ENCODE measurements at places on chromosomes 12 and 14.

- no peak for DNase-seq
These were observed 18.4 kb downstream of the SETD3 start for GRCh38 chr14:99462210-99462609.

DNA sequence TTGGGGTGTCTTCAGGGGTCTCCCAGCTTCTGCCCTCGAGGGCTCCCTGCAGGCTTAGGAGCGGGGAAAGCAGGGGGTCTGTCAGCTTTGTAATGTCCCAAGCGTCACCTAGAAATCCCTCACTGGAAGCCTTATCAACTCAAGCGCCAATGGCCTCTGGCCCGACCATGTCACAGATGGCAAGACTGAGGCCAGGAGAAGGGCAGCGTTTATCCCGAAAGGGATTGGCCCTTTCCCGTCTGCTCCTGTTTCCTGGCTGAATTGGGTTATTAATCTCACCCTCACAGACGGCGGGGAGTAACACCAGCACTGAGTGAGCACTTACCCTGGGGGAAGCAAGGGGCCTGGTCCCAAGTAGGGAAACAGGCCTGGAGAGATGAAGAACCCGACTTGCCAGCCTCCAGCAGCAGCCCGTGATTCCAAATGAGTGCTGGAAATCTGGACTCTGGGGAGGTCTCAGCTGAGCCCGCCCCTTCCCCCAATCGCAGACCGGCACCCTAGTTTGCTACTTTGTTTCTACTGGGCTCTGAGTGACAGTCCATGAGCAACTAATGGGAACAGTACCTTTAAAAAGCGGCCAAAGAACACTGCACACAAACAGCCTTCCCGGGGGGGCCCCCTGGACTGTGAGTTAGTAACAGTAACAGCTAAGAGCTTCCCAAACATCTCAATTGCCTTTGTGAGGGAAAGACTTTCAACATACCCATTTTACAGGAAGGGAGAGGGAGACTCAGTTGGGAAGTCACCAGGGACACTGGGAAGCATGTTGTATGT lies 2.1 kb upstream of the NCOR2 start:
- DNase-seq, result no peak

DNA sequence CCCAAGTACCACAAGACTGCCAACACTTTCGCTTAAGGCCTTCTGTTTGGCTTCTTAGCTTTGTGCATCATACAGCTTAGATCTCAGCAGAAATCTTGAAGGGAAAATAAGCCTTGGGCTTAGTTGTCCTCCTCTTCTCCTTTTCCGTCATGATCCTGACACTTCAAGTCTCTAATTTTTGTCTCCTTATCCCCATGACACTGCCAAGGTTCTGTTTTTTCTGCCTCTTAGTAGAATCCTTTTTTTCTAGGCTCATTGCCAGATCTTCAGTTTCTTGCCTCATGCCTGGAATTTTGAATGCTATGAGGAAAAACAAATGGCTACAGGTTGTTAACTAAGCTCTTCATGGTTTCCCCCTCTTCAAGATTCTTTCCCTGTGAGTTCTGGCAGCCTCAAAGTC lies 450.4 kb downstream of the LRFN5 start:
- DNase-seq, result no peak

GRCh38 chr14:68730348-68730747 lies 62.5 kb downstream of the ZFP36L1 start:
- DNase-seq, result no peak

- DNase-seq, result no peak
These were observed 4.5 kb downstream of the MIPOL1 start for GRCh38 chr14:37202265-37202664.
